ENCODE measurements at places on chromosomes 3 and 15. TPM values are rescaled to one million over a fixed set of nuclear protein-coding genes. Genes with fewer than 3 reads are reported as not detected.

Gene KBTBD12
- 3.0 TPM for total RNA-seq

Gene STOML1
- 17.3 TPM for total RNA-seq

Gene NTRK3
- 34.3 TPM for total RNA-seq

Gene FETUB
- total RNA-seq, result 0.90 TPM

Gene GHSR
- not detected for total RNA-seq

Gene CTXN2
- total RNA-seq, result not detected

Gene GRK7
- not detected for total RNA-seq

Gene B3GNT5
- 11.2 TPM for total RNA-seq

Gene PDCD10
- total RNA-seq, result 48.5 TPM

Gene CPOX
- 12.7 TPM for total RNA-seq

Gene RBPMS2
- total RNA-seq, result 5.3 TPM

Gene TLR9
- total RNA-seq, result 0.52 TPM

DNA sequence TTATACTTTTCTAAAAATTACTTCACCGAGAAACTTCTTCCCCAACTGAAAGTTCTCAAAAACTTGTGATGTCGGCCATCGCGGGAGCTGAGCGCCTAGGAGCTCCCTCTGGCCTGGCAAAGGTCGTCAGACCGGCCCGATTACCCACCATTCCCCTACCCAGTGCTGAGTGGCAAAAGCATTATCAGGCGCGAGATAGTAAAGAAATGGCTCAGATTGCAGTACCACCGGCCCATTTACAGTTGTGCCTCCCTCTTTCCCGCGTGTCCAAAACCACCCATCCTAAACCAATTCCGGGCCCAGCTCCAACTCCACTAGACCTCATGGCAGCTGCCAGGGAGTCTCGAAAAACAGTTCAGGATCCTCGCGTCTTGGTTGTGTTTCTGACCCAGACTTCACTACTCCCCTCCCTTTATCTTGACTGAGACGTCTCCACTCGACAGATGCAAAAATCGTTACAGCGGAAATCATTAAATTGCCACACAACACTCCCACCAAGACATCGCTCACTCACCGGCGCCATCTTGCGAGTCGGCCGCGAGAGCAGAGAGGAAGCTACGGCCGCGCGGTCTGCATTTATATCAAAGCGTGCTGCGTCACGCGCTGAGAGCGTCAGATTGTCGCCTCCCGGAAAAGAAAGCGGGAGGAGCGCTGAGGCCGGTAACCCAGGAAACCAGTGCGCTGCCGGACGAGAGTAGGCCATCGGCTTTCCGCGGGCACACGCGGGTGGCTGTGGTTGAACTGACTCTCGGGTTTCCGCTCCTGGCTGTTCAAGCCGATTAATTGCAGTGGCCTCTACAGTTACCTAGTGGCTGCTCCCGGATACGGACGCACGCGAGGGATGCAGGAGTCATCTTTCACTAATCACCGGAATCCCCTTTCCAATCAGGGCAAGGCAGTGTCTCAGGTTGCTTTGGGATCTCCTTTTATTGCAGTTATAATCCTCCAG lies at the start of gene RPL22L1:
RPL22L1 (minus strand) TSS at position 551 of the 949 bp plus-strand sequence; CDS start at position 523, 28 bp downstream.
- DNase-seq, result peak; percentile 98

- no peak for DNase-seq
Measured at GRCh38 chr3:172608575-172608974, 85.3 kb upstream of the TNFSF10 start.

DNA sequence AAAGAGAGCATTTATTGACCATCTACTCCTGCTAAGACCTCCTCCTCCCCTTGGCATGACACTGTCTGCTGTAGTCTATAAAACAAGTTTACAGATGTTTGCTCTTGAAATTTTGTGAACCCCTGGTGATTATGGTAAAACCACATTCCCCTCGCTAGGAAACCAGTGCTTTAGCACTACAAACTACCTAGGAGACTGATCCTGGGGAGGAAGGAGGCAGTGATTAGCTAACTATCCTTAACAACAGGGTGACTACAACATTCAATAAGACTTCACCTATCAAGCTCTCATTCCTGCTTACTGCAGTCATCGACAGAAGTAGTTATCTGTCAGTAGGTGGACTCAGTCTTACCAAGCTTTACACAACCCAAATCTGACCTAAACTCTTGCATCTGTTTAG lies 371.3 kb downstream of the TUSC7 start:
- no peak for DNase-seq

DNA sequence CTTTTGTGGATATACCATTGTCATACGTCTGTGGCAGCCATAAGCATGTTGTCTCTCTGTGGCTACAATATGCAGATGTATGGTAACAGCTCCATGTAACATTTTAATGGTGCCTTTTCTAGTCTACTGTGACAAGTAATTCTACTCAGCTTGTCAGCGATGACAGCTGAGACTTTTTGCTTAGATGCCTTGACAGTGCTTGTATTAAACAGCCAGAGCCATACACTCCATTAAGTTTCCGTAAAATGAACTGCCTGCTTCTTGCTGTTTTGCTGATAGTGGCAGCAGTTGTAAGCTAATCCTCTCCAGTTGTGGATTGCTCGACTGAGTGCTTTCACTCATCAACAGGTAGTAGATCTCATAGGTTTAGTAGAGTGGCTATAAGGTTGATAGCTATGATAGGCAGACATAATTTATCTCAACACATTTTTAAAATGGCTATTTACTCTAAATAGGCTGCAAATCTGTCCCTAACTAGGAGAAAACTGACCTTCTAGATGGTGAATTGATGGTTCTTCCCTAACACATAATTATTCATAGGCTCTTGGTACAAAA lies 260.2 kb upstream of the NAALADL2 start:
- DNase-seq, result no peak

GRCh38 chr3:32120471-32120870 lies 14.1 kb downstream of the GPD1L start:
- DNase-seq, result no peak

DNA sequence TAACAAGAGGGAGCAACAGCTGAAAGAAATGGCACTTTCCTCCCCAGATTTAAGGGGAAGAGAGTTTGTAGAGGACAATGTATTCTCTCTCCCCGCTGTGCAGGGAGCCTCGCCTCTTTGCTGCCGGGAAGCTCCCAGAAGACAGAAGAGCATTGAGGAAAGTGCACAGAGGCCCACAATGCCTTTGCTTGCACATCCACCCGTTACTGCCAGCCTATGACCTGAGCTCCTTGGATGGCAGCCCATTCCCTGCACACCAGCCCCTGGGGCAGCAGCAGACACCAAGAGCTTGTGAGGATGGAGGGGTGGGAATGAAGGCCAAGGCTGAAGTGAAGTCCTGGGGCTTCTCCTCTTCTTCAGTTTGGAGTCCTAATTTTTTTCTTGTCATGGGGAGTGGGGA lies 67.0 kb downstream of the CLDN11 start:
- no peak for DNase-seq

GRCh38 chr15:67126551-67127330 lies 61.3 kb downstream of the SMAD3 start:
- peak; percentile 63 for DNase-seq

DNA sequence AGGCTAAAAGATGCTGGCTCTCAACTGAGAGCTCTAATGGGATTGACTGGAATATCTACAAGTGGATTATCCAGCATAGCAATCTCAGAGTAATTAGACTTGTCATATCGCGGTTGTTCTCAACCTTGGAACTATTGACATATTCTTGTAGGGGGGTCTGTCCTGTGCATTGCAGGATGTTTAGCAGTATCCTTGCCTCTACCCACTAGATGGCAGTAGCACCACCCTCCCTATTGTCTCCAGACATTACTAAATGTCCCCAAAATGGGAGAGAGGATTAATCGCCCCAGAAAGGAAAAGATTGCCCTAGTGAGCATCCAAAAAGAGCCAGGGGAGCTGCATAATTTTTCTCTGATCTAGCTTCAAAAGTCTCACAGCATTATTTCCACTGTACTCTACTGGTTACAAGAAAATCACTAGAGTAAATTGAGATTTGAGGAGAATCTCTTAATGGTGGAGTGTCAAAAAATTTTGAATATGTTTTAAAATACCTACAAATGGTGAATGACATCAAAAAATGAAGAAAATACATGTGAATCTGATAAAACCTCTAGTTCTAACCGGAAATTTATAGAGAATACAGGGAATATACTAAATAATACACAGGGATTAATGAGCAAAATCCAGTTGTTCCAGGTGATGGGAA lies 388.2 kb upstream of the AGTR1 start:
- DNase-seq, result no peak

DNA sequence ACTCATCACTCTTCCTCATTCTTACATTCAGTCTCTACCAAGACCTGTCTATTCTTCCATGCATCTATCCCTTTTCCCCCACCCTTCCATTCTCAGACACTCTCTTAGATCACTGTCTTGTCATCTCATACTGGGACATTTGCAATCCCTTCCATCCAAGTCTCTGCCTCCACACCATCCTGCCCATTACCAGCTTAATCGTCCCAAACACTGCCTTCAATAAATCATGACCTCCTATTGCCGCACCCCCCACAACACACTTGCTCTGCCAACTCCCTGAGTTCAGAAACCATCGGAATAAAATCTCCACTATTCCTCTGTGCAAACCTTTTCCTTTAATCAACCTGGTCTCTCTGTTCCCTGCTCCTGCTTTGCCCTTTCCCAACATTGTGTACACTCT lies 18.9 kb downstream of the MYH15 start:
- DNase-seq, result no peak

DNA sequence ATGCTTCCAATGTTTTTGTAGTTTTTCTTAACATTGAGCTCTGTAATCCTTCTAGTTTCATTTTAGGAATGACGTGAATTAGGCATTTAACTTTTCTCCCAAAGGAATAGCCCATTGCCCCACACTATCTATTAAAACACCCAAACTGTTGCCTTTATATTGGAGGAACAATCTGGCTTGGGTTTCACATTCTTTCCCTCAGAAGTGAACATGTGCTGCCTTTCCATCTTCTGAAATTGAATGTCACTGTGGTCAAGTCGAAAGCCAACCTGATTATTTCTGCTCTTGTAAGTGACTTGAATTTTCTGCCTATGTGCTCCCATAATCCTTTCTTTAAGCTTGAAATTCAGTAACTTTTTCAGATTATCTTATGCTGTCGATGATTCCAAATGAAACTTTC lies 214.5 kb downstream of the SLC9A9 start:
- DNase-seq, result no peak

DNA sequence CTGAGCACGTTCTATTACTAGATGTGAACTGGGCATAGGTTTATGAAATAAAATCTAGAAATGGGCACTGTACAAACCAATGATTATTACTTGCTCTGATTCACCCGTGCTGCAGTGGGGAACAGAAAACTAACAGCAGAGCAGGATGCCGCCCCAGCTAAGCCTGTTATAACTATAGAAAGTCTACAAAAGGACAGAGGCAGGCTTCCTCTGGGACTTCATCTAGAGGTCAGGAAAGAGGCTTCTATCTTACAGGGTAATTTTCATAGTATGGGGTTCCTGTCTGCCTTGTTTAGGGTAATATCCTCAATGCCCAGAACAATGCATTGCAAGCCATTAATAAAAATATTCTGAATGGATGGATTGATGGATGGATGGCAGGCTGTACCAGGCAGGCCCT lies 177.0 kb upstream of the TBL1XR1 start:
- DNase-seq, result no peak

- DNase-seq, result no peak
Measured at GRCh38 chr3:114557791-114558190, 264.0 kb downstream of the TIGIT start.

DNA sequence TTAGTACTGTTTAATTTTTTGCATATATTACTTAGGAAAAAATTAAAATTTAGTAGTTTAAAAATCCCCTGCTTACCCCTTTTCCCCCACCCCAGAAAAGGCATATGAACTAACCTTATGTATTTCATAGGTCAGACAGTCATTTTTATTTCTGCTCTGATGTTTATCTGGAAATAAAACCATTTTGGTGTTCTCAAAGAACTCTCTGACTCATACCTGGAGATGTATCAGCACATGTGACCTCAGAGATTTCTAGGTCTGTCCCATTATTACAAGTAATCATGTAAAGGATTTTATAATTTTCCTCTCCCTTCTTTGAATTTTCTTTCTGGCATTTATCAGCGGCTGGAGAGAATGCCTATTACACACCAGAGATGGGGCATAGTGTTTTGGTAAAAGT lies 14.1 kb upstream of the CCR8 start:
- DNase-seq, result no peak

DNA sequence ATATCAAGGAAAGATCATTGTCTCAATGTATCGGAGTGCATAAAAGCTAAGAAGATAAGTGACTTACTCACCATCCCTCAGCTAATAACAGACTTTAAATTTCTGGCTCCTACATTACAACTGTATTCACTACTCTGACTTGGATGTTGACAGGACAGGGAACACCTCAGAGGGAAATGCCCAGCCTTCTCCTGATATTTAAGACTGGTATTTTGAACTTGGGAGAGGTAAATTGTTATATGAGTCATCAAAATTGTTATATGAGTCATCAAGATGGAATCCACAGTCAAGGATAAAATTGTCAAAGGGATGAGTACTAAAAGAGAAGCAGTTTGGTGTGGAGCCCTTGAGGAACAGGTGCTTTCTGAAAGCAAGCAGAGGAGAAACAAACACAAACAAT lies 961.4 kb downstream of the VGLL3 start:
- DNase-seq, result no peak

DNA sequence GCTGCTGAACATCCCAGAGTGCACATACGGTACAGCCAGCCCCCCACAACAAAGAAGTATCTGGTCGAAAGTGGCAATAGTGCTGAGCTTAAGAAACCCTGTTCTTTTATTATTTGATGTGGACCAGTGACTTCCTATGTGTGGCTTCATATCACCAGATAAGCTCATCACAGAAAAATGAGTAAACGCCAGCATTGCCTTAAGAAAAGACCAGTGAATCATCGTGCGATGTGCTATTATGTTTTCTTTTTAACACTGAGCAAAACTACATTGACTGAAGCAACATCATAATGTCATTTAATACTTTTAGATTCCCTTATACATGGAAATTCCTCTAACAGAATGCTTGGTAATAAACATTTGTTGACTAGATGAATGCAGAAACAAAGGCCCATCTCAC lies 45.2 kb upstream of the ARRDC4 start:
- DNase-seq, result no peak

DNA sequence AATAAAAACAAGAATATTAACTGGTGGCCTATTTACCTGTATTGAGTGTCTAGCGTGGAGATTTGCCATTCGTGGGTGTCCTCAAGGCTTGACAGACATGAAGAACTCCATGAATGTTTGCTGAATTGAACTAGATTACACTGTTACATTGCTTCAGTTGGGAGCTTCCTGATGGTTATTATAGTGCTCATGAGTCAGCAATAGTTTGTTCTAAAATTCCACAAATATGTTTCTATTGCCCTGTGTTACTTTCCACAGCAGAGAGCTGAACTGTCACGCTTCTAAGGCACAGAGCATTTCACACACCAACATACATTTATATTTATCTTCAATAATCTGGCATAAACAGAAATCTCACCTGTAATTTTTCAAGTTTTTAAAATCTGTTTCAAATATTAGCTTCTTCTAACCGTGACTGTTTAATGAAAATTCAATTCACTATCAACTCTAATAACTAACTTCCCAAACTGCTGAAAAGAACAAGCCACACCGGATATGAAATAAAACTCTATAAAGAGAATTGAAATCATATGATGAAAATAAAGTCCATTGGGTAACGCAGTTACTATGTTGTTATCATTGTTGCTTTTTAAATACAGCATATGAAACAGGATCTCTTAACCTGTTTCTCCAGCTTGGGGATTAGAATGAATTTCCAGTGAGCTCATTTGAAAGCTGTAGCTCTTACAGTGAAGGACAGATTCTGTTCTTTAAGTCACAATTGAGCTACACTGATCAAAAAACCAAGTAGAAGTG lies 61.2 kb upstream of the MCF2L2 start:
- DNase-seq, result no peak

Data from posterior vena cava (tissue), 2 donors.